T-helper 1 cell (primary cell): ENCODE measurements at places on chromosomes 7 and 10.
A peak's percentile ranks its signal among the peaks of the same experiment; 100 is the strongest.

- DNase-seq: no peak
Observed at GRCh38 chr7:7773334-7774309, 55.2 kb upstream of the RPA3 start.

DNA sequence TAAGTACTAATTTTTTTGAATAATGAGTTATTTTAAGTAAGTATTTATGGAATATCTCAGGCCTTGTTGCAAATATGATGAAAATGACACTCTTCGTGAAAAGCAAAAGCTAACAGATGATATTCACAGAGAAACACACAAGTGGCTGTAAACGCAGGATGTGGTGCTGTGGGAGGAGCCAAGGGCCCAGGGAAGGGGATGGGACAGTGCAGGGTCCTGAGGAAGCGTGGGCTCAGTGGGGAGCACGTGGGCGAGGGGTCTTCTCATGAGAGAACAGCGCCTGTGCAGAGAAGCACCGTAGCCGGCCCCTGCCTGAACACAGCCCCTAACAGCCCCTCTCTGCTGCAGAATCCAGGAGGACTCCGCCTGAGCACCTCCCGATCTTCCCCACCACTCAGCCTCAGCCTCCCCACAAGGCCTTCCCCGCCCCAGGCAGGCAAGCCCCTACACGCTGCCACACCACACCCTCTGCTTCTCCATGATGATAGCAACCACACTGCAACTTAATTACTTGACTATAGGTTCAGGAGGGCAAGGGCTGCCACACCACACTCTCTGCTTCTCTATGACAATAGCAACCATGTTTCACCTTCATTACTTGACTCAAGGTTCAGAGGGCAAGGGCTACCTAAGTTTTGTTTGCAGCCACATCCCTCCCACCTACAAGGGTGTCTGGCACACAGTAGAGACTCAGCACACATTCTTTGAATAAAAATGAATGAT lies 152.6 kb upstream of the RNF32 start:
- DNase-seq: no peak

DNA sequence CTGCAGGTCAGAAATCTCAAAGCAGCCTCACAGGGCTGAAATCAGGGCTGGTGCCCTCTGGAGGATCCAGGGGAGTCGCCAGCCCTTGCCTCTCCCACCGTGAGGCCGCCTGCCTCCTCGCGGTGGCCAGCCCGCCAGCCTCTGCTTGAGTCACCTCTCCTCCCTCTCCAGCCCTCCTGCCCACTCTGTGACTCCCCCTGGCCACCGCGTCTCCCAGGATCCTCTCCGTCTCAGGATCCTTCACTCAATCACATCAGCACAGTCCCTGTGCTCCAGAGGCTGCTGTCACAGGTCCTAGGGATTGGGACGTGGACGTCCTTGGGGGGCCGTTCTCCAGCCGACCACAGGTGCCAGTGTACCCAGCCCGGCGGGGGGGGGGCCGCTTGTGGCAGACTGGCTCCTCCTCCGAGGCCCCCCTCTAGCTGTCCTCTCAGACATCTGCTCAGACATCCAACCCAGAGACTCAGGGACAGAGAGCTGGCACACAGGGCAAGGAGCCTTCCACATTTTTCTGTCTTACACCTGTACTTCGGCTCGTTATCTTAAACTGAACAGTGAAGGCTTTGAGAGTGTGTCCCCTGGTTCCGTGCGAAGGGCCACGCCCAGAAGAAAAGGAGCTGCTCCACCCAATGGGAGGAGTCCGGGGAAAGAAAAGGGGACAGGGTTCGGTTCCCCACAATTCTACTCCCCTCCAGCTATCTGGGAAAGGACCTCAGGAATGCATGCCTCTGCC lies 9.4 kb upstream of the PPP2R2D start:
- DNase-seq: no peak

DNA sequence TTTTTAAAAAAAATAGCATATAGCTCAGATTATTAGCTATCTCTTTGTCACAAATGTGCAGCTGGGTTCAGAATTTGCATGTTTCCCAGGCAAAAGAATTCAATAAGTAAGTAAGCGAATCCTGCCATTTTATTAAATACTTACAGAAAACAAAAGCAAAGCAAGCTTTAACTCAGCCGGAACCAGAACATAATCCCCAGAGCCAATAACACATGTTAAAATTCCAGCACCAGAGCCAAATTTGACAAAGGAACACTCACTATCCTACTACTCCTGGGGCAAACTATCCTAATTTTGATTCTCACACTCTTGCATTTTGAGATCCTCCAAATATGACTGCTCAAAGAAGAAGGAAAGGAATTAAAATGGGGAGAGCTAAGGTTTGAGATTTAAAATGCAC lies 32.6 kb downstream of the LRRTM3 start:
- no peak for DNase-seq

- DNase-seq: peak; percentile 44
Observed at GRCh38 chr7:129271500-129272355, 46.9 kb downstream of the AHCYL2 start.

DNA sequence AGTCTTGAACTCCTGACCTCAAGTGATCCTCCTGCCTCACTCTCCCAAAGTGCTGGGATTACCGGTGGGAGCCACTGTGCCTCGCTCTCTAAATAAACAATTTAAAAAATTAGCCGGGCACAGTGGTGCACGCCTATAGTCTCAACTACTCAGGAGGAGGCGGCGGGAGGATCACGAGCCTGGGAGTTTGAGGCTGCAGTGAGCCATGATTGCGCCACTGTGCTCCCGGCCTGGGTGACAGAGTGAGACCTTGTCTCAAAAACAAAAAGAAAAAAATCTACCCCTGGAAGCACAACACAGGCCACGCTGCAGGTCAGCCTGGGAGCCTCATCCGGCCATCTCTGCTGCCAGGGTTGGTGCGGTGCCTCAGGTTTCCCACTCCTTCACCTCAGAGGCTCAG lies 3.8 kb upstream of the EIF3B start:
- no peak for DNase-seq

GRCh38 chr10:97531401-97531986 lies 32.8 kb downstream of the UBTD1 start:
- DNase-seq: no peak

DNA sequence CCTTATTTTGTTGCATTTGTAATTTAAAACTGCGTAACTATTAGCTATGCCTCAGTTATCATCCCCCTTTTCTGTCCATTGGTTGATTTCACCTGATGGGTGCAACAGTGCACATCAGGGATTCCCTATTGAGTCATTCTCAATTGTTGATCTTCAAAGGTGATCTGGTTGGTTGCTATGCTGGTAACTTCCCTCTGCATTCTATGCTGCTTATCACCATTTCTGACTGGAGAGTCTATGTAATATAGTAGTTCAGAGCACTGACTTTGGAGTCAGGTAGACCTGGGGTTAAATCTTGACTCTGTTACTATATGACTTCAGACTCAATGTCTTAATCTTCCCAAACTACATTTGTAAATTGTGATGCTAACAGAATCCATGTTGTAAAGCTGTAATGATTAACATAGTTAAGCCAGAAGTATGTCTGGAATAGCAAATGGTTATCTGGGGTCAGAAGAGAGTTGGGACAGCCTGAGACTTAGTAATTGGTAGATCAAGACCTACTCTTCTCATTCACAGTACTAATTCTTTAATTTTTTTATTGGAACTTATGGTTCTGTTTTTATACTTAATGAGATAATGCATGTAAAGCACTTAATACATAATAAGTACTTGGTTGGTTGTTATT lies 38.1 kb downstream of the EXOC6 start:
- DNase-seq: no peak

- no peak for DNase-seq
Observed at GRCh38 chr7:122616951-122617350, 82.0 kb downstream of the RNF133 start.

GRCh38 chr7:78039790-78040776 lies 241.5 kb downstream of the PHTF2 start:
- DNase-seq: peak; percentile 6

- peak; percentile 36 for DNase-seq
Observed at GRCh38 chr10:110651044-110651958, 7.2 kb downstream of the RBM20 start.

- no peak for DNase-seq
Observed at GRCh38 chr7:24444666-24445440, 128.4 kb upstream of the PALS2 start.

- no peak for DNase-seq
Observed at GRCh38 chr7:95687759-95688343, 84.5 kb upstream of the DYNC1I1 start.

- DNase-seq: no peak
Observed at GRCh38 chr7:19304086-19304485, 158.9 kb upstream of the FERD3L start.

- DNase-seq: no peak
Observed at GRCh38 chr7:108409146-108409545, 47.1 kb downstream of the NRCAM start.

GRCh38 chr7:157487046-157487770 lies 150.4 kb downstream of the DNAJB6 start:
- no peak for DNase-seq

DNA sequence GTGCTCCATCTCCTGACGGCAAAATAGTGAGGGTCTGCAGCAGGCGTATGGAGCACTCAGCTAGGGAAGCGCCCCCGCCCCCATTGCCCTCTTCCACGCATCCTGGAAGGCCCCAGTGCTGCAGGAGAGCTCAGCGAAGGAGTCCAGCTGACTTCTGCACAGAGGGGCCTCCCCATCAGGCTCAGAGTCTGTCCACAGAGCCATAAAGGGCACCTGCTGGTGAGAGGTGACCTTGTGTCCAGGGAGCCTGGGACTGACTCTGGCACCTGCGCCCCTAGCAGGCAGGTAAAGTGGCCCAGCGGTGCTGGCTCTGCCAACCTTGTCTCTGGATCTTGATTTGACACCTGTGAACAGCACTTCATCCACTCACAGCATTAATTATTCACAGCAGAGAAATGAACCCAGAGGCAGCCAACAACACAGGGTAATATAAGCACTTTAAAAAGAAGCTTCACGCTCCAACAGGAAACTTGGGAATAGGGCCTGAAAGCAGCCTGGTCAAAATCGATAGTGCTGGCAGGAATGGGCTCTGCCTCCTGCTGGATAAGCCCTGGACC lies 59.6 kb downstream of the VOPP1 start:
- DNase-seq: no peak

GRCh38 chr7:32658467-32658869 lies 163.2 kb downstream of the AVL9 start:
- DNase-seq: no peak

DNA sequence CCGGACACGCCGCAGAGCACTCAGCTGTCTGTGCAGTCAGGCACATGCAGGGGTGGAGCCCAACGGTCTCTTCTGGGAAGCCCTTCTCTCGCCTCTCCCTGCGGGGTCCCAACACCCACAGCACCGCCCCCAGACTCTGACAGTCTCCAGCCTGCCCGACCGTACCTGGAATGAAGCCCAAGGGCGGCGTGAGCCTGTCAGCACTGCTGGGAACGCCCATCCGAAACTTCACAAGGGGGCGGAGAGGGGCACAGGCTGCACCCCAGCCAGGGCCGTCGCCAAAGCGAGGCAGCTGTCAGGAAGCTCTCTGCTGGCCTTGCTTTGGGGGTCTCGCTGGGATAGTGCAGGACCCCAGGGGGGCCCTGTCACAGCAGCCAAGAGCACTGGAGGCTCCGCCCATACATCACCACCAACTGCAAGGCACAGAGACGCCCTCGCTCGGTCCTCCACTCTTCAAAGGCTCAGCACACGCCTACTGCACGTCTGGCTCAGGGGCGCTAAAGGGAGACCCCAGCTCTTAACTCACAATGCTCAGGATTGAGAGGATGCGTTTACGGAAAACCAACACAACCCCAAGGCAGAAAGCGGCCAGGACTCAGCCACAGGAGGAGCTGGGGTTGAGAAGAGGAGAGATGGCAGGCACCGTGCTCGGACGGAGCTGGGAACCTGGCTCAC lies 30.9 kb downstream of the MAD1L1 start:
- DNase-seq: no peak

DNA sequence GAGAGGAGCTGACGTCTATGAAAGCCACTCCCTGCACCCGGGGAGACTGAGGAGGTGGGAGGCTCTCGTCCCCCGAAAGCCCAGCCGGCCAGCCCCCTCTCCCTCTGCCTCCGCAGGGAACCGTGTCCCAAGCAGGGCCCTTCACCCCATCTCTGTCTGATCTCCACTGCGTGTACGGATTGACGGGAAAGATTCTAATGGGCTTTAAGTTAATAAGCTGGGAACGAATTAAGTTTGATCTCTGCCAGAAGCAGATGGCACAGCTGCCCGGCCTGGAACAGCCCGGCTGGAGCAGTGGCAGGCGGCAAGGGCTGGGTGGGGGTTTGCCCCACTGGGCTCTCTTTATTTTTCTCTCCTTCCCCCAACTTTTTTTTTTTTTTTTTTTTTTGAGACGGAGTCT lies 6.1 kb upstream of the SLC29A4 start:
- no peak for DNase-seq

DNA sequence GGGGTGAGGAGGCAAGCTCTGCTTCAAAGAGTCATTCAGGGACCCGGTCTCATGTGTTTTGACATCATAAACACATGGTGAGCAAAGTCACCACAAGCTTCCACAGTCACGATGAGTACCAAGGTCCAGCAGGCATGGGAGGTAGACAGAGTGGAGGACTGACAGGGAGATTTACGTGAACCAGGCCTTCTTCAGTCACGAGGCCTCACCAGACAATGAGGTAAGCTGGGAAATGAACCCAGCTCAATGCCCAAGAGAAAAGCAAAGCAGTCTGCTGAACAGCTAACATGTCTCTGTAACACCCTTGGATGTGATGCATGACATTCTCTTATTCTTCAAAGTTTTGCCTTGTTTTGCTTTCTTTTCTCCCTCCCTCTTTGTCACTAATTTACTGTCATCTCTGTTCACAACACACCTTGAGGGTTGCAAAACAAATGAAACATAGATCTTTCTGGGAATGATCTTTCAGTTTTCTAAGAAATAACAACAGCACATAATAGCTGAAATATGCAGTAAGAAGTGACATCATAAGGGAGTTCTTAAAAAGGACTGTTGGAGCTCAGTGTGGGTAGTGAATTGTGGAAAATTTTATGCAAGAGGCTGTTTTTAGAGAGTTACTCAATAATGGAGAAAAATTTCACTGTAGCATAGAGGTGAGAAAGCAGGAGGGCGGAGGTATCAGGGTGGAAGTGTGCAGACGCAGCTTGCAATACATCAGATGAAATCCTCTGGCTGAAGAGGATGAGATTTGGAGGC lies 9.0 kb downstream of the PPP1R17 start:
- no peak for DNase-seq

GRCh38 chr10:5424751-5425150 lies 12.4 kb downstream of the NET1 start:
- DNase-seq: no peak

DNA sequence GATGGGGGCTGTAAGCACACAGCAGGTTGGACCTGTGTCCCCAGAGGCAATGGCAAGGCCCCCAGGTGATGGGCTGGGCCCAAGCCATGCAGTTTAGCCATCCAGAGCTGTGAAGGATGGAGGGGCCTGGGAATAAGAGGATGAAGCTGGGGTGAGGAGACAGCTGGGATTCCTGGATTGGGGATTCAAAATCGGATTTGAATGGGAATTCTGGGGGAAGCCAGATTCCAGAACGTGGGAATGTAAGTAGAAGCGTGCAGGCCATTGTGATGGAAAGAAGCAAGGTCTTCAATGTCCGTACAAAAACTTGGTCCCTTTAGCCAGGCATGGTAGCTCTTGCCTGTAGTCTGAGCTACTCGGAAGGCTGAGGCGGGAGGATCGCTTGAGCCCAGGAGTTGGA lies 9.8 kb downstream of the SH2B2 start:
- DNase-seq: no peak
